ENCODE measurements at places on chromosomes 3 and 15.

DNA sequence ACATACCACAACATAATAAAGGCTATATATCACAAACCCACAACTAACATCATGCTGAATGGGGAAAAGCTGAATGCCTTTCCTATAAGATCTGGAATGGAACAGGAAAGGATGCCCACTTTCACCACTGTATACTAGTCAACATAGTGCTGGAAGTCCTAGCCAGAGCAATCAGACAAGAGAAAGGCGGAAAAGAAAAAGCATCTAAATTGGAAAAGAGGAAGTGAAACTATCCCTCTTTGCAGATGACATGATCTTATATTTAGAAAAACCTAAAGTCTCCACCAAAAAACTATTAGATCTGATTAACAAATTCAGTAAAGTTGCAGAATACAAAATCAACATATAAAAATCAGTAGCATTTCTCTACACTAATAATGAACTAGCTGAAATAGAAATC, 14.6 kb upstream of the PIK3CA start:
- no peak for DNase-seq

DNA sequence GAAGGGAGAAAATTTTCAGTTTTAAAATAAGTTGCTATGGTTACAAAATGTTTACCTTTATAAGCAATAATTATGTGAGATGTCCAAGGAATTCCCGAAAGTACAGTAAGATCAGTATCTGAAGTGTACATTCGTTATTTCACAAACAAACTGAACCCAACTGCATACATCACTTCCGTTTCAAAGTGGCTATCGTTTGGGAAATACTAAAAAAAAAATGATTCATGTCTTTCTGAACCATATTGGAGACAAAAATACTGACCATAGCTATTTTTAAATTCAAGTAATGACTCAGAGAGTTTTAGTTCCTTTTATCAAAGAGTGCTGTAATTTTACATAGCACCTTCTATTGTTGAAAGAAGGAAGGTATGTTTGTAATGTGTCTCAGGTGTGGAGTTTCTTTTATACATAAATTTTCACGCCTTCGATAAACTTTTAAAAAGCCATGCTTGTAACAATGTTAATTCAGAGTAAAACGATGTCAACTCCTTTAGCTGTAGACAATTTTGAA, 8.0 kb upstream of the ANKRD28 start:
- no peak for DNase-seq

DNA sequence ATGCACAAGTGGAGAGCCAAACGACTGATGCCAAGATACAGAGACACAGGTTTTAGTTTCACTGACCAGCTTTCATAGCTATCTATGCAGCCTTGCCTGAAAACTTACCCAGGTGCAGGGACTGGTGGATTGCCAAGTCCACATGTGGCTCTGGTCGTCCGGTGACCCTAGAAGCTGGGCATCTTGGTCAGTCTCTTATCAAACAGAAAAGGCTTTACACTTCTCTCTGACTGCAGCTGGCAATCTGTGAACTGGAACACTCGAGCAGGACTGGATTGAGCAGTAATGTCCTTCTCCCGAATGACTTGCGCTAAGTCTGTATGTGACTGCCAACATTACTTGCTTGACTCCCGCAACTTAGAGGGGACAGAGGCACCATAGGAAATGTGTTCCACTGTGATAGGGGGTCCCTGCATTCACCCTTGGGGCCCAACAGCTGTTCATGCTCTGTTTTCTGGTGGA, 63.0 kb upstream of the SIAH2 start:
- no peak for DNase-seq

- peak; percentile 74 for DNase-seq
Measured at GRCh38 chr3:29239376-29239775, 41.5 kb upstream of the RBMS3 start.

- DNase-seq: no peak
Measured at GRCh38 chr15:71149646-71150557, 34.6 kb downstream of the THSD4 start.

GRCh38 chr15:34701536-34701935, 53.3 kb downstream of the GJD2 start:
- no peak for DNase-seq

- DNase-seq: no peak
Measured at GRCh38 chr3:194396859-194397756, 2.0 kb downstream of the GP5 start.

- DNase-seq: no peak
Measured at GRCh38 chr15:45873781-45874180, 239.0 kb downstream of the SQOR start.

- DNase-seq: no peak
Measured at GRCh38 chr3:122508135-122508914, 6.4 kb downstream of the KPNA1 start.

GRCh38 chr15:90597577-90597976, 67.9 kb downstream of the CRTC3 start:
- no peak for DNase-seq

- no peak for DNase-seq
Measured at GRCh38 chr3:168975576-168975975, 687.9 kb downstream of the MECOM start.

- DNase-seq: no peak
Measured at GRCh38 chr3:197023998-197024651, 5.5 kb downstream of the MELTF start.

GRCh38 chr15:71281256-71281655, 166.0 kb downstream of the THSD4 start:
- DNase-seq: no peak

- no peak for DNase-seq
Measured at GRCh38 chr3:81808900-81809299, 47.5 kb upstream of the GBE1 start.

GRCh38 chr3:170761103-170761502, 108.9 kb downstream of the RPL22L1 start:
- no peak for DNase-seq

- no peak for DNase-seq
Measured at GRCh38 chr3:127404221-127405009, 116.6 kb upstream of the PRR20G start.

DNA sequence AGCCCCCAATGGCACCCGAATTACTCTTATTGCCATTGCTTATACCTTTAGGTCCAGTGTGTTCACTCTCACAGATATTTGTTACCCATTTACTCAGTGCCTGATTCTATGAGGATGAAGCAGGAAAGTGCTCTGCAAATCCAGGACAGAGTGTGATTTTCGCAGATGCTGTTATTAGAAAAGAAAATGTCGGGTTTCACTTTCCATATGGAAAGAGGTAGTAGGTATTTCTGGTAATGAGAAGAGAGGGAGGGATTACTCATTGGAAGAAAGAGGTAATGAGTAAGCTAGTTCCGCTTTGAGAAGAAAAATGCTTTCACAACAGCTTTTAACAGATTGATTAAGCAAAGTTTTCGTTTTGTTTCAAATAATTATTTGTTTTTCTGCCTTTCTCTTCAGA, 336.3 kb upstream of the CFAP20DC start:
- no peak for DNase-seq

DNA sequence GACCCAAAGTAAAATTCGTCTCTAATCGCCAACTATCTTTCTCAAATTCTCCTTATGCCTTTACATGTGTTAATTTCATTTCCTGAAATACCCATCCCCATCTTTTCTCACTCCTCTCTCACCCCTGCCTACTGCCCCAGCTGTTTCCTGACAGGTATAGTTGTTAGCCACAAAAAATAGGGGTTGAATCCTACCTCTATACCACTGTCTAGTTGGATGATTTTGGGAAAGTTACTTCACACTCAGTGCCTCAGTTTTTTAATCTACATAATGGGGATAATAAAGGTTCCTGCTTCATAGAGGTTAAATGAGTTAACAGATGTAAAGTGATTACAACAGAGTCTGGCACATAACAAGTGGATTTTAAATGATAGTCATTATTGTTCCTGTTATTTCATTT, 189.7 kb downstream of the TNIK start:
- DNase-seq: no peak

All from COLO829 (cell line).